ENCODE measurements at places on chromosomes 7 and 10.

GRCh38 chr10:69890065-69890847 lies 88.5 kb downstream of the COL13A1 start:
- DNase-seq: no peak

DNA sequence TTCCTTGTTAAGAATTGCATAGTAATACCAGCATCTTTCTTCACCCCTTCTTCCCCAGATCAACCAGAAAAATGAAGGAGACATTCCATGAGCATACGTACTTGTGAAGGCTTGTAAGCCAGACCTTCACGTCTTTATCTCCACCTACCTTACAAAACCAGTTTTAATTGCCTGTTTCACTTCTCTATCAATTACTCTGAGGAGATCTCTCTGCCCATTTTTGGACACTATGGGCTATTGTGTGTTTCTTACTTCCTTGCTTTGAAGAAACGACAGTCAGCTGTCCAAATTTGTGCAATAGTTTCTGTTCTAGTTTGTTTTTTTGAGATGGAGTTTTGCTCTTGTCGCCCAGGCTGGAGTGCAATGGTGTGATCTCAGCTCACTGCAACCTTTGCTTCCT lies 349.7 kb upstream of the MBL2 start:
- no peak for DNase-seq

DNA sequence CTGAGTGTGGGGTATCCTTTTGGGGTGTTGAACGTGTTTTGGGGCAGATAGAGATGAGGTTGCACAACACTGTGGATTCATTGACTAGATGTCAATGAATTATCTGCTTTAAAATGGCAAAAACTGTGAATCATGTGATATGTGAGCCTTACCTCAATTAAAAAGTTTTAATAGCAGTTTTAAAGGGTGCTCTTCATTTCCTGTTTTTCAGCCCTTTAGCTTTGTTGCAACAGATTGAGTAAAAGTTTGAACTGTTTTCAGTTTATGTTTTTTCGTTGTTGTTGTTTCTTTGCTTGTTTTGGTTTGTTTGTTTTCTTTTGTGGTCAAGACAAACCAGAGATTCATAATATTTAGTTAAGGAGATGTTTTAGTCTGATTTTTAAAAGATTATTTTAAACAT lies 9.4 kb downstream of the TAS2R41 start:
- DNase-seq: no peak

DNA sequence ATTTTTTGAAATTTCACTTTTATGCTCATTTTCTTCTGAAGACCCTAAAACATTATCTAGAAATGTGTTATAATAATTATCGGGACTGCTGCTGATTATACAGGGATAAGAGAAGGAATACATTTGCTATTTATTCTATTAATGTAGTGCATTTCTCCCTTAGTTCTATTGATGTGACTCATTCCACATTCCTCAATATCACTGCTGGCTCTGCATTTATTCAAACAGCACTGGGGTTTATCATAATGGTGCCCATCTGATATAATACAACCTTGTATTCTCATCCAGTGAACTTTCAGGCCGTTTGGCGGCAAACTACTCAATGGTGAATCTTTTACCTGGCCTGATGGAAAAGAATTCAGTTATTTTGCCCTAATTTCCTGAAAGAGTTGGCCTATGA lies 7.8 kb downstream of the KCND2 start:
- no peak for DNase-seq

DNA sequence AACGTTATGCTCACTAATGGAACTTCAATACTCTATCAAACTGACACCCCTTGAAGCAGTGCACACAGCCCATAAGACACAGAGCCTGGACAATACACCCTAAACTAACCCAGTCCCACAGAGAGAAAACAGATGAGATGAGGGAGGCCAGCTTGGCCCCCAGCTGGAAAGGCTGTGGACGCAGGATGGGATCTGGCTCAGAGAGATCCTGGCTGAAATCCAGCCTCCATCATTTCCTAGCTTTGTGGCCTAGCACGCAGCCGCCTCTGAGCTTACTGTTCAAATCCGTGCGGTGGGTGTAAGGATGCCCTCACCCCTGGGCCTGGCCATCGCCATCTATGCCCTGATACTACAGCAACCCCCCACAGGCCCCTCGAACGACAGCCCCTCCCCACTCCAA lies 32.7 kb downstream of the SNX8 start:
- no peak for DNase-seq

- no peak for DNase-seq
Observed at GRCh38 chr10:1928606-1929005, 191.3 kb upstream of the ADARB2 start.

- no peak for DNase-seq
Observed at GRCh38 chr10:44316187-44316921, 68.5 kb downstream of the CXCL12 start.

DNA sequence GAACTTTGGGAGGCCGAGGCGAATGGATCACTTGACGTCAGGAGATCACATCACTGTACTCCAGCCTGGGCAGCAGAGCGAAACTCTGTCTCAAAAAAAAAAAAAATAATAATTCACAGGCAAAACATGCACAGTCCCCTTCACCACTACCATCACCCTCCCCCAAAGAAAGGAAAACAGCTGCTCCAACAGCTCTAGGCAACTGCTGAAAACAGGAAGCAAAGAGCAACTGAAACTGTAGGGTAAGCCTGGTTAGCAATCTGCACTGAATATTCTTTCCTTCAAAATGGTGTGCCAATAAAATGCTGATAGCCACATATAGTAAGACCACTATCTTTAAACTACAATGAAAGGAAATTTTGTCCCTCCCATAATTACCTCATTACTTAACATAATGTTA lies 11.8 kb downstream of the NT5C2 start:
- DNase-seq: no peak
